GM23338 (cell line): ENCODE measurements at places on chromosomes 7 and 10.

DNA sequence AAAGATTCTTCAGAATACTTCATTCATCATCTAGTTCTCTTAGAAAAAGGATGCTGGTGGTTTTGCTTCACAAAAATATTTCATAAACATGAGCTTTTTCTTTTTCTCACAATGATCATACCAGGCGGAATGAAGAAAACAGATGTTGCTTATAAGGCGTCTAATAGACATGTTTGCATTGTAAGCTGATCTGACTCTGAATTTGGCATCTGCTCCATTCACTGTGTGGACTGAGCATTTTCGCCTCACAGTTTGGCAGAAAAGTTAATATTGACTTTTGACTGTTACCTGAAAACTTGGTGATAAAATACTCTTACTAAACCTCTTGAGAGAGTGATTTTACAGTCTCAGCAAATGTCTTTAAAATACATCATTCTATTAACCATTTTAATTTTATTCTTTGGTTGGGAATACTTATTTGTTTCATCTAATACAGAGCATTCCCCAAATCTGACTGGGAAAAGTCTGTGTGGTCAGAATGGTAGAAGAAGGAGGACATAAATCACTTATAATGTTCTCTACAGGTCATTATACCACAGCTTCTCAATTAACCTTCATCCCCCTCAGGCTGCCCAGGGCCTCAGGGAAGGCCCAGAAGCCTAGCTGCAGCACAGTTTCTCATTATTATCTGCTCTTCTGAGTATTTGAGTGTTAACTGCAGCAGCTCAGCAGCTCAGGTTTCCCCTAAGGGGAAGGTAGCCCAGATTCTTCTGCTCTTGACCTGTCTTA is 121.6 kb upstream of the KAT6B start:
- DNase-seq, result no peak

- DNase-seq, result no peak
These were observed 13.4 kb upstream of the ARL4A start for GRCh38 chr7:12674053-12674452.

- DNase-seq, result no peak
These were observed 8.2 kb upstream of the PON3 start for GRCh38 chr7:95404316-95404865.

- DNase-seq, result no peak
These were observed 26.5 kb upstream of the BET1 start for GRCh38 chr7:94030634-94031033.

- DNase-seq, result no peak
These were observed 162.0 kb upstream of the MGMT start for GRCh38 chr10:129305046-129305445.

- DNase-seq, result no peak
These were observed 5.5 kb upstream of the GDF10 start for GRCh38 chr10:47294501-47294900.

DNA sequence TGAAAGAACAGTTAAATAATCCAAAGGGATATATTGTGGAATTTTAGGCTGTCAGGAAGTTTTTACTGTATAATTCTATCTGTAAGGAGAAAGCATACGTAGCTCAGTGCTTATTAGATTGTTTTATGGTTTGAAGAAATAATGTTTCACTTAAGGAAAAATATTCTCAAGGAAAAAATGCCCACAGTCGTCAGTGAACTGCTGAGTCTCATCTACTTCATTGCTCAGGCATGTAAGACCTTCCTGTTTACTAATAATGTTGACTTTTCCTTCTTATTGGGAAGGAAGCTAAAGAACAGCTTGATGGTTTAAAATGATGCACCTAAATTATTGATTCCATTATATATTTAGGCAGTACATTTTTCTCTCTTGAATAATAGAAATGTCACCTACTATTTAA is 304.2 kb downstream of the SDK1 start:
- DNase-seq, result no peak

GRCh38 chr7:77331938-77332695 is 84.0 kb downstream of the GSAP start:
- DNase-seq, result peak; percentile 82

DNA sequence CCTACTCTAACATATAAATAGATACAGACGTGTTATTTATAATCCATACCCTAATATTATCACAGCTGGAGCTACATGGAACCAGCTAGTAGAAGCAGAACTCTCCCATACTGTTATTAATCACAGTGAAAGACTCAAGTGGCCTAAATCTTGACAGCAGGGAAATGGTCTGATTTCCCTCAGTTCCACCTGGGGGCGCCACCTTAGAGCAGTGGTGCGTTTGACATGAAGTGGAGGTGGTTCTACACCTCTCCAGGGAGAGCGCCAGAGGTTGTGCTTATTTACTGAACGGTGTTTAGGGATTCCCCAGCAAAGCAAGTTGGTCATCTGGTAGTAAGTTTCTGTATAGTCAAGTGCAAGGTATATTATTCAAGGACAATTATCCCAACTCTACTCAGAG is 17.6 kb downstream of the DNTT start:
- DNase-seq, result peak; percentile 79

DNA sequence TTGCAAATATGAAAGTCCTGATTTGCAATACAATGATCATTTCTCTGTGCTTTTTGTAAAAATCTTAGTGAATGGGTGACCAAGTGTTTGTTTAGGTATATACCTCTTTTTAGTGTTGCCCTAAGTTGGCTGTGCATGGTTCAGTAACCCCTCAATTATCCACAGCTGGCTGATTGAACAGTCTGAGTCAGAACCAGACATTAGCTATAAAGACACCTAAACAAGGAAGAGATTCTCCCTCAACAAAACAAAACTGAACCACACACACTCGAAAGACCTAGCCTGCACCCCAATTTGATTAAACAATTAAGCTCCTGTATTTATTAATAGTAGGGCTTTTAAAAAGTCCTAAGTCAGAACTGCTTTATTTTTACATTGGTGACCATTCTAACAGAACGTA is 2.8 kb downstream of the RSBN1L start:
- no peak for DNase-seq

- DNase-seq, result no peak
These were observed 112.5 kb upstream of the ANKRD1 start for GRCh38 chr10:91033324-91033950.

GRCh38 chr7:153440715-153441114 is 611.5 kb upstream of the DPP6 start:
- no peak for DNase-seq

- DNase-seq, result peak; percentile 22
These were observed 87.6 kb downstream of the XRCC2 start for GRCh38 chr7:152588350-152588749.

GRCh38 chr10:3750006-3750816 is 34.8 kb downstream of the KLF6 start:
- no peak for DNase-seq

DNA sequence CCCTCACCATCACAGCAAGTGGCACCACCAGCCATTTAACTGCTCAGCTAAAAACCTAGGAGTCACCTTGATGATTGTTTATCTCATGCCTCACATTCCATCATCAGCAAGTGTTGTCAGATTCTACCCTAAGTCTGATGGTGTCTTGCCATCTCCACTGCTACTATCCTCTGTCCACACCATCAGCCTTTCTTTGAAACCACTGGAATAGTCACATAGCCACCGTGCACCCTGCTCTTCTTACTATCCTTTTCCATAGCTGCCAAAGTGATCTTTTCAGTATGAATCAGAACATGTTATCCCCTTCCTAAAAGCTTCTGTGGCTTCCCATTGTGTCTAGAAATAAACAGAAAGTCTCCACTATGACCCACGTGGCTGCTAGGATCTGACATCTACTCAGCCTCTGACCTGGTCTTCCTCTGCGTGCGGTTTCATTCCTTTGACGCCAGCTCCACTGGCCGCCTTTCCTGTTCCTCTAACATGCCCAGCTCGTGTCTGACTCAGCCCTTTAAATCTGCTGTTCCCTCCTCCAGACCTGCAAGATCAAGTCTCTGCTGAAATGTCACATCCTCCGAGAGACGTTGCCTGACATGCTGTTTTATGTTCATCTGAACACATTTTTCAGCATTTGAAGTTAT is 16.5 kb upstream of the CHN2 start:
- DNase-seq, result no peak

DNA sequence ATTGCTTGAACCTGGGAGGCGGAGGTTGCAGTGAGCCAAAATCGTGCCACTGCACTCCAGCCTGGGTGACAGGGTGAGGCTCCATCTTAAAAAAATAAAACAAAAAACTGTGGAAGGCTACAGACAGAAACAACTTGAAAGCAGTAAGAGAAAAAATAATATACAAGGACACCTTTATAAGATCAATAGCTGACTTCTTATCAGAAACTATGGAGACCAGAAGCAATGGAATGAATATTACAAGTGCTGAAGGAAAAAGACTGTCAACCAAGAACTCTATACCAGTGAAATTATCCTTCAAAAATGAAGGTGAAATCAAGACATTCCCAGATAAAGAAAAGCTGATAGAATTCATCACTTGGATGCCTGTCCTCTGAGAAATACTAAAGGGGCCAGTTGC is 49.0 kb downstream of the RBAK start:
- DNase-seq, result no peak
